ENCODE measurements at places on chromosomes 7 and 10.

GRCh38 chr7:142540371-142540770 is 208.9 kb upstream of the PRSS1 start:
- no peak for DNase-seq

DNA sequence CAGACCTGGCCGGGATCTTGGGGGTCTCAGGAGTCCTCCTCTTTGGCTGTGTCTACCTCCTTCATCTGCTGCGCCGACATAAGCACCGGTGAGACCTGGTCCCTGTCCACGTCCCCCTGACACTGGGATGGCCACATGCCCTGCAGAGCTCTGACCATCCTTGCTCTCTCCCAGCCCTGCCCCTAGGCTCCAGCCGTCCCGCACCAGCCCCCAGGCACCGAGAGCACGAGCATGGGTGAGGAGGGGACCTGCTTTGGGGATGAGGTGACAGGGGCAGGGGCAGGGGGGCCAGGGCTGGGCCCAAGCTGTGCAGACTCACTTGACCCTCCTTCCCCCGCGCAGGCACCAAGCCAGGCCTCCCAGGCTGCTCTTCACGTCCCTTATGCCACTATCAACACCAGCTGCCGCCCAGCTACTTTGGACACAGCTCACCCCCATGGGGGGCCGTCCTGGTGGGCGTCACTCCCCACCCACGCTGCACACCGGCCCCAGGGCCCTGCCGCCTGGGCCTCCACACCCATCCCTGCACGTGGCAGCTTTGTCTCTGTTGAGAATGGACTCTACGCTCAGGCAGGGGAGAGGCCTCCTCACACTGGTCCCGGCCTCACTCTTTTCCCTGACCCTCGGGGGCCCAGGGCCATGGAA is 959 bp downstream of the PVRIG start:
- no peak for DNase-seq

GRCh38 chr10:122285506-122286444 is 14.7 kb downstream of the BTBD16 start:
- no peak for DNase-seq

GRCh38 chr7:137836541-137836940 is 10.2 kb downstream of the DGKI start:
- DNase-seq: no peak

DNA sequence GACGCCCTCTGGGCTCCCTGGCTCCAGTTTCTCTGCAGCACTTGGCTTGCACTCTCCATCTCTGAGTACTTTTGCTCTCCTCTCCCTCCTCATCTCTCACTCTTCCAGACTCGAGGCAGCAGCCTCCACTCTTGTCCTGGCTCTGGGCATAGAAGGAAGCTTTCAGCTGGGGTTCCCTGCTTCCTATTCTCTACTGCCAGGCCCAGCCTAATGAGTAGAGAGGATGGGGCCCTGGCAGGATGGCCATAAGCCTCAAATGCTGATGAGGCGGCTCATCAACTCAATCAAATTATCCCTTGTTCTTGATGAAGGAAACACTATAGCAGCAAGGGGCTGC is 55.8 kb downstream of the NEURL1 start:
- no peak for DNase-seq

- no peak for DNase-seq
These were observed 71.8 kb downstream of the PFKFB3 start for GRCh38 chr10:6274484-6274883.

- DNase-seq: peak; percentile 53
These were observed 75.7 kb downstream of the SPAG6 start for GRCh38 chr10:22420787-22421517.

GRCh38 chr10:78572565-78572964 is 496.2 kb upstream of the ZMIZ1 start:
- DNase-seq: no peak

DNA sequence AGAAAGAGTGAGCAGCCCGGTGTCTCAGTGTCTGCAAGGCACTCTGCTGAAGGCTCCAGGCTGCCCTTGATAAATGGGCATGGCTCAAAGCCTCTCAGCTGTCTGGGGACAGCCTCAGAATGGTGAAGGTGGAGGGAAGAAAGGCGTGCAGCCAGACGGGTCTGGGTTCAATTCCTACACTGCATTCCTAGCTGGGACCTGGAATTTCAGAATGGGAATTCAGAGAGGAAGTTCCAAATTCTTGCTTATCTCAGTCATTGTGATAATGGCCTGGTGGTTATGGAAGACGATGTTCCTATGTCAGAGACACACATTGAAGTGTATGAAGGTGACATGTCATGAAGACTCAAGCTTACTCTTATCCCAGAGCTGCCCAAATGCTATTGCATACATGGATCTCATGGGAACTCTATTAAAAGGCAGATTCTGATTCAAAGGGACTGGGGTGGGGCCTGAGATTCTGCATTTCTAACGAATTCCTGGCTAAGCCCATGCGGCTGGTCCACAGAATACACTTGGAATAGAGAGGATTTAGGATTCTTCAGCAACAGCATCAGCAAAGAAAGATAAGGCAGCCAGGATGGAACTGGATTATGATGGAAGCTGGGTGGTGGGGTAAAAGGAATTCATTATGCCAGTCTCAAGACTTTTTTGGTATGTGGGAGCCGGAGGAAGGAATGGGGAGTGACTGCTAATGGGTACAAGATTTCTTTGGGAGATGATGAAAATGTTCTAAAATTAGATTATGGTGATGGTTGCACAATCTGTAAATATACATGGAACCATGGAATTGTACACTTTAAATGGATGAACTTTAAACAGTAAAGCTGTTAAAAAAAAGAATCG is 82.6 kb upstream of the ZMIZ1 start:
- DNase-seq: peak; percentile 66

- no peak for DNase-seq
These were observed 630.0 kb upstream of the FOXK1 start for GRCh38 chr7:4052130-4052529.

DNA sequence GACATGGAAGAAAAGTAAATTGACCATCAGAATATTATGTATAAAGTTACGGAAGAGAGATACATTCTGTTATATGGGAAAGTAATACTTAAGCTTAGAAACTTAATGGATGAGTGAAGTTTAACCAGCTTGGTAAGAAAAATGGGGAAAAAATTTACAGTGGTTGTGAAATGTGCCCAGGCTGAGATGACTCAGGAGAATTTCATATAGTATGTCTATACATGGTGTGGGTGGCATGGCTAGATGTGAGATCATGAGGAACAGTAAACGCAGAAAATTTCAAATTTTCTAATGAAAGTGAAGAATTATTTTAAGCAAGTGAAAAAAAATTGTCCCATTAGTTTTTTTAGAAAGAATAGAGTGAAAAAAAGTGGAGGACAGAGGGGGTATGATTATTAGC is 552.5 kb upstream of the SORCS1 start:
- DNase-seq: no peak

- DNase-seq: peak; percentile 59
These were observed 114.9 kb downstream of the HDAC9 start for GRCh38 chr7:18610331-18610948.

DNA sequence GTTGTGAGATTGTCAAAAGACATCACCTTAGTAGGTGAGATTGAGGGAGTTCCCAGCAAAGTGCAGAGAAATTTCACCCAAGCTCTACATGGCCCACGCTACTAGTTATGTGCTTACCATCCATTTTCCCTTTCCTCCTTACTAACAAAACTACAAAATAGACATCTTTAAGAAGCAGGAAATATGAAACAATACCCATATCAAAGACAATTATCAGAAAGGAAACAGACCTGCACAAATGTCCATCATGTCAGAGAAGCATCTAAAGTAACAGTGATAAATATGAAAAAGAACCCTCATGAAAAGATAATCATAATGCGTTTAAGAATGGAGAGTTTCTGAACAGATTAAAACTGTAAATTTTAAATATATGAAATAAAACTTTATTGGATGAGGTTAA is 28.2 kb downstream of the GIMAP4 start:
- no peak for DNase-seq

DNA sequence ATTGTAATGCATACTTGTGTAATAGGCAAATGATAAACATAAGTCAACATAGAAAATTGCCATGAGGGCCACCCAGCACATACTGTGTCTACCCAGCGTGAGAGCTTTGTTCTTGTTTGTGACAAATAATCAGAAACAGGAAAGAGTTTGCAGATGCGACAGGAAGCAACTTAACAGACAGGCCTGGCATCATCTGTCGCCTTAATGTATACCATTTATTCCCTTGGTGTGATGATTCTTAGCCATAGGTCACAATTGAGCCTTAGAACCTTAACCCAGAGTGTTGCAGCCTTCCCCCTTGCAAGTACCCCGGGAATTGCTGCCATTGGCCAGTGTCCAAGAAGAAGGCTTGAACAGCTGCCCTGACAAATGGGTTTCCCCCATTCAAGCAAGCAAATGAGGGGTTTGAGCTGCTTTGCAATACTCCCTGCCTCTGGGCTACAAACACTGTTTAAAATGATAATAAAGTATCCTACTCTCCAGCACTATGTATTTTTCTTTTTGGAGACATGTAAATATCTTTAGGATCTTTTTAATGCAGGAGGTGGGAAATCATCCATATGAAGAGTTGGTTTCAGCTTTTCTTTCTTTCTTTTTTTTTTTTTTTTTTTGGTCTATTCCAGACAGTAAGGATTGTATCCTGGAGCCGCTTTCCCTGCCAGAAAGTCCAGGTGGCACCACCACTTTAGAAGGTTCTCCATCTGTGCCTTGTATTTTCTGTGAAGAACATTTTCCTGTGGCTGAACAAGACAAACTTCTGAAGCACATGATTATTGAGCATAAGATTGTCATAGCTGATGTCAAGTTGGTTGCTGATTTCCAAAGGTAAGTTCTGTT is 80.0 kb downstream of the ZNF277 start:
- peak; percentile 8 for DNase-seq

- no peak for DNase-seq
These were observed 1.1 kb downstream of the MAP3K8 start for GRCh38 chr10:30435073-30435422.

DNA sequence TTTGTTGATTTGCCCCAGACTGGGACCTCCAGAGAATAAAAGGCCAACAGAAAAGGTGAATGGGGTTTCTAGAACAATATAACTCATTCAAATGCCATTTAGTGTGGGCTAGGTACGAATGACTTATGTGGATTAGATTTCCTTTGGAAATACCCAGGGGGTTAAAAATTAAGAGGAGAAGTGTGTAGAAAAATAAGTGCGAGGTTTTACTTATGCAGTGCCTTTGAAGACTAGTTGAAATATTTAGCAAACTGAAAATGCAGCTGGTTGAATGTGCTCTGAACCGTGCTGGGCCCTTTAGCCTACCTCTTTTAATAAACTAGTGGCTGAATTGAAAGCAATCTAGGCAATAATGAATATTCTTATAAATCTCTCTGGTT is 180.6 kb downstream of the LRMDA start:
- no peak for DNase-seq

DNA sequence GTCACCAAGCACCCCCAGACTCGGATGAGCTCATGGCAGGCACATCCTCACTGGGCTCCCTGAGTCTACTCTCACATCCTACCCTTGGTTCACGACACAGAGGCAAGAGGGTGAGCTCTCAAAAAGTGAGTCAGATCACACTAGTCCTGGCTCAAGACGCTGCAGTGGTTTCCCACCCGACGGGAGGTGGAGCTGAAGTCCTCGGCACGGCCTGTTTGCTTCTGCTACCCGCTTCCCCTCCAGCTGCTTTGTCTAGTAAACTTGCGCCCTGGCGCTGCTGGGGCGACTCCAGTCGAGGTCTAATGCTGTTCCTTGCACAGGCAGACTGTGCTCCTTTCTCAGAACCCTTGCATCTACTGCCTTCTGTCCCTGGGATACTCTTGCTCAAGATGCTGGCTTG is 13.5 kb upstream of the SFMBT2 start:
- DNase-seq: no peak

DNA sequence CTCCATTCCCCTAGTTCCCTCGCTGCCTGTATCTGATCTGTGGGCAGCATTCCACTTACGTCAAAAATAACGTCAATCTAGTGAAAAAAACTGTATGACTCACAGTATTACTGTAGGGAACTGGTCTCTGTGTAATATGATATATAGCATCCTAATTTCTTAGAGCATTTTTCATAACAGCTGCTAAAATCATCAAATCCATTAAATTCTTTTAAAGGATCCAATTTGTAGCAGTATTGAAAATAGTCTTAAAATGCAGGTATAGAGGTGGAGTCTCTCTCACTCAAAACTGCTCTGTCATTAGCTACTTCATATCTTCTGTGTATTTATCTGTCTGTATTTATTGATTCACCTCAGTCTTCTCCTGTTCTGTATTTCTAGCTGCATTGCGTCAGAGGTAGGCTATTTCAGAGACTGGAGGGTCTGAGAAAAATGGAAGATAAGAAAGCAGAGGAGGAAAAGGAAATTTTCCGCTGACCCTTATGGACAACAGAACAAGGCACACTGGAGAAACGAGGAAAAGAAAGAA is 59.9 kb downstream of the PON1 start:
- DNase-seq: no peak

DNA sequence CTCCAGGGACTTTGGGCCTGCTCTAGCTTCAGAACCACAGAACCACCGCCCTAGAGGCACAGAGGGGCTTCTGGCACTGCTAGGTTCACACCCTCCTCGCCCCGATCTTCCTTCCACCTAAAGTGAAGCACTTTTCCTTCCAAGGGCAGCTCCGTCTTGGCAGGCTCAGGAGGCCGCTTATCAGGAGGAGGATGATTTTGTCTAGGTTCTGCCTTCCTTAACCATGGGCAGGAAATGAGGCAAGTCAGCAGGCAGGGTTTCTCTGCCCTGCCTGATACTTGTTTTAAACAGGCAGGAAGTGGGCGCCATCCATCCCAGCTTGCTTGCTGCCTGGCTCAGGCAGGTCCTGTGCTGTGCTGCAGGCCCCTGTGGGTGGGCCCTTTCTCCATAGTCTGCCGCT is 8.3 kb upstream of the ATP6V0E2 start:
- DNase-seq: peak; percentile 65
